Immature natural killer cell (primary cell): ENCODE measurements at places on chromosomes 4 and X. TPM values are rescaled to one million over a fixed set of nuclear protein-coding genes. Genes with fewer than 3 reads are reported as not detected.

AMTN gene
- polyA plus RNA-seq, result not detected

MAGEC2 gene
- polyA plus RNA-seq, result not detected

FOXP3 gene
- polyA plus RNA-seq, result 0.13 TPM

MAGEA12 gene
- polyA plus RNA-seq, result not detected

RADX gene
- 1.0 TPM for polyA plus RNA-seq

RBM10 gene
- 15.1 TPM for polyA plus RNA-seq

NIPAL1 gene
- polyA plus RNA-seq, result not detected

DNA sequence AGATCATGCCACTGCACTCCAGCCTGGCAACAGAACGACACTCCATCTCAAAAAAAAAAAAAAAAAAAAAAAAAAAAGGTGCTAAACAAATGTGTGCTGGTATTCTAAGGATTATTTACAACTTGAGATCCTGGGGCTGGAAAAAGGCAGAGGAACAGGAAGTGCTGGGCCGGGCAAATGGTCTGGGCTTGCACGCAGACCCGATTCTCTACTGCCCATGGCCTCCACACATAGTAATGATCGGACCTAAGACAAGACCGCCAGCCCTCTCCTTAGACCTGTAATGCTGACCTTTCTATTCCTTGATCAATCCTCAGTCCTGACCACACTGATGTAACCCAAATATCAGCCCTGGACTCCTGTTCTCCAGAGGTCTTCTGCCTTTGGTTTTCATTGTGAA lies 67.8 kb downstream of the EFNB1 start:
- DNase-seq, result no peak

GRCh38 chr4:87409420-87409939 lies 12.9 kb upstream of the NUDT9 start:
- no peak for DNase-seq

DNA sequence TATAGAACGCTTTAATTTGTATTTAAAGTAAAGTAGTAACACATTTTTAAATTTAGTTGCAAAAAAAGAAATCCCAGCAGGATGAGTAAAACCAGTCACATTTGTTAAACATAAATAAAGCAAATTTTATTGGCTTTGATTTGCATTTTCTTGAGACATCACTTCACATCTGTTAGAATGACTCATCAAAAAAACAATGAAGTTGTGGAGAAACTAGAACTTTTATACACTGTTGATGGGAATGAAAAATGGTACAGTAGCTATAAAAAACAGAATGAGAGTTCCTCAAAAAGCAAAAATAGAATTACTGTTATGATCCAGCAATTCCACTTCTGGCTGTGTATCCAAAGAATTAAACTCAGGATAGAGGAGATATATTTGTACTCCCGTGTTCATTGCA lies 454.0 kb upstream of the KLHL4 start:
- no peak for DNase-seq

DNA sequence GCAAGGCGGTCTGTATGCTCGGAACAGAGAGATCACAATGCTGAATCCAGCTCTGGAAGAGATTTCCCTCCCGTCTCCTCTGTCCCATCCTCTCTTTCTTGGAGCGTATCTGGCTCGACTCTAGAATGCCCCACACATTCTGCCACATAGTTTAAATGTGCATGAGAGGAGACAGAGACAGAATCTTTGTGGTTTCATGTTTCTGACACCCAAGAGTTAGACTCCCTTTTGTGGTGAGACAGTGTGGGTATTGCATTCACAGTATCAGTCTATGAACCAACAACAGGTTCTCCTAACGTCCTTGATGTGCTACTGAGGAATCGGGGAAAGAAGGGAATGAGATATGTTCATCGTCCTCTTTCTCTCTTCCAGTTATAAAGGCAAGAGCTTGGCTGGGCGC lies 25.3 kb downstream of the FAM47E start:
- DNase-seq, result peak; percentile 52

DNA sequence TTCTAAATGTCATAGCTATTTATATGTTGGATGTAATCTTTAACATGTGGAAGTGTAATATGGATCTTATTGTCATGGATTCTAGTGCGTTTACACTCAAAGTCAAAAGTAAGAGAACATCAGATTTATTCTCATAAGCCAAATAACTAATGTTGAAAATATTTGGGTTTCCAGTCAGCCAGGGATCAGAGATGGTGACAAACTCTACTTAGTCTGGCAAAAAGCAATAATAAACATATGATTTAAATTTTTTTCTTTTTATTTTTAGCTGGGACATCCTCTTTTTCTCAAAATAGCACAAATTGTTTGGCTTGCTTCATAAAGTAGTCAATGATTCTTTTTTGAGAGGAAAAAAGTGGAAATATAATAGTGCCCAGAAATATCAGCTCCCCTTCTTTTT lies 392.3 kb downstream of the ARHGAP24 start:
- DNase-seq, result no peak

DNA sequence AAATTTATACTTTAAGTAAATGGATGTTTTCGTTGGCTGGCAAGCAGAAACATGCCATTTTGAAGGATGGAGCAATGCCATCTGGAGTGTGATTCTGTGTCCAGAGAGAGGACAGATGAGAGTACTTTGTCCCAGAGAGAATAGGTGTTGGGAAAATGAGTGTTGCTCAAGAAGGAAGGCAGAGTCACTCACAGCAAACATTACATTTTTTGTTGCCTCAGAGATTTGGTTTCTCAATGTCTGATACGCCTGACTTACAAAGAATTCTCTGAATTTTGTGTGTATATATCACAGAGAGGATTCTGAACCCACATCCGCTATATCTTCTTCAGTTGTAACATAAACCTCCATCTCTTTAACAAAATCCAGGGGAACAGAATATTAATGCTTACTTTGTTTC lies 102.8 kb upstream of the PCDH18 start:
- no peak for DNase-seq

DNA sequence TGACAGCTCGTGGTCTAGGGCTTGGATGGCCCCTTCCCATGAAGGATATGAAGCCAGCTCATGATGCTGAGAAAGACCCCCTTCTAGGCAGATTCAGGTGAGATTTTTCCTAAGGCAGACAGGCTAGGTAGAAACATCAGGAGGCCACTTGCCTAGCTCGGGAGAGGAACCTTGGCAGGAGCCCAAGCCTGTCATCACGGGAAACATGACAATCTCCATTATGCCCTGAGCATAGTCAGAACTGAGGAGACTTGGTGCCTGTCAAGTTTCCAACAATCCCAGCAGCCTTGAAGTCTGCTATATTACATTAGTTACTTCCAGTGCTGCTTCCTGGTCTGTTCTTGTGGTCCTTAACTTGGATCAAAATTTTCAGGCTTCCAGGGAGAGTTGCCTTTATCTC lies 18.7 kb upstream of the WDR1 start:
- DNase-seq, result no peak

- DNase-seq, result no peak
Measured at GRCh38 chrX:19388741-19389140, 45.0 kb downstream of the PDHA1 start.

DNA sequence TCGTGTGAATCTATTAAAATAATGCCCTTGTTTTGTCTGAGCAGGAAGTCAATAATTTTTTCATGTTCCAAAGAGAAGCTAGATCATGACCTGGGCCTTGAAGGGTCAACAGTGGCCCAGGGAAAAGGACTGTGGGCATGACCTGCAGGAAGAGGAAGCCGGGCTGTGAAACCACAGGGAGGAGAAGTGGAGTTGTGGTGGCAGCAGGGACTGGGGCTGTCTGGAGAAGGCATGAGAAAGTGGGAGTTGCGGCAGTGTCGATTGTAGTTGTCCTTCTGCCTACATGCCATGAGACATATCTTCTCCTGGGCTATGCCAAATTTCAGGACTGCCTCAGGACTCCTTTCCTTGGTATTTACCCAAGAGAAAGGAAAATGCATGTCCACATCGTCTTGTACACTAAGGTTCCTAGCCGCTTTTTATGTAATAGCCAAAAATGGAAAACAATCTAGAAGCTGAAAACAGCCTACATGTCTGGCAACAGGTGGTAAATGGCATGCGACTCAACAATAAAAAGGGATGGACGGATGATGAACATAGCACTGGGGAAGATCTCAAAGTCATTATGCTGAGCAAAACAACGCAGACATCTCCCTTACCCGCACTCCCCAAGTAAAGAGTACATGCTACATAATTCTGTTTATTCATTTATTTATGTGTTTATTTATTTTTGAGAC lies 13.6 kb upstream of the PTTG2 start:
- no peak for DNase-seq

DNA sequence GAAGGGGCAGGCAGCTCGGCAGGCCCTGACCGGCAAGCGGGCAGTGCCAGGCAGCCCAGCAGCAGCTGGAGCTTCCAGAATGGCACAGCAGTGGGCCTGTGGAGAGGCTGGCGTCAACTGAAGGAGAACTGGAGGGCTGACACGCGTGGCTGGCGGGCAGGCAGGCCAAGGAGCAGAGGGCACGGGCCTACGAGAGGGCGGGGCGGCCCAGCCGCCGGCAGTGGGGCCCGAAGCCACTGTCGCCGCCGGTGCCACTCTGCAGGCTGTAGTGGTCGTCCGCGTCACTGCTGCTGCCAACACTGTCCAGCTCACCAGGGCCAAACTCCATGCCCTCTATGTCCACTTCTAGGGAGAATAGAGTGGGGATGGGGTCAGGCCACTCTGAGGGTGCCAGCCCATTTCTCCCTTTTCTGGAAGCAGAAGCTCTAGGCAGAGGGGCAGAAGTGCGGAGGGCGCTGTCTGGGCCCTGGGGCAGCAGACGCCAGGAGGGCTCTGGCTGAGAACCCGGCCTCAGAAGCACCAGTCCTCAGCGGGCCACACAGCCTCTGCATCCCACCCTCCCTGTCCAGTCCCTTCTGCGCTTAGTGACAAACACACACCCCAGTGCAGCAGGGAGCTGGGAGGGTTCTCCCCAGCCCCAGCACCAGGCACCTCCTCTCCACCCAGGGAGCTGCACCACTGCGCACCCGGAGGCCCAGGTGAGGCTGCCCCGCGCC lies 8.6 kb upstream of the HAUS3 start:
- no peak for DNase-seq

GRCh38 chr4:46894826-46895225 lies 14.2 kb downstream of the COX7B2 start:
- DNase-seq, result no peak

DNA sequence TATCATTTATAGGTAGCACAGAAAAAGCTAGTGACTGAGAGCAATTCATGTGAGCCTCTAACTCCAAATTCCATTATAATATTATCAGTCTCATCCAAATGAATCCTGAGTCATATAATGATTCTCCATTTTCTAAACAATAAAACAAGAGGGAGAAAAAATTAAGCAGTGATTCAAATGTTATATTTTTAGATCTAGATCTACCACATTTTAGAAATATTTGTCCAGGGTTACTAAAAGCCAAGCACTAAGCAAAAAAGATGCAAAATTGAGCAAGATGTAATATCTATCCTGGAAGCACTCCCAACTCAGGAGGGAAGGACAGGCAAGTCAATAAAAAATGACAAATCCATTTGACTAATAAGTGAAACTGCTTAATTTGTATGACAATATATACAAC lies 172.8 kb downstream of the FBXW7 start:
- no peak for DNase-seq

- no peak for DNase-seq
Measured at GRCh38 chr4:179486570-179487335, 2044.5 kb upstream of the AGA start.

GRCh38 chr4:137644201-137644600 lies 111.9 kb upstream of the PCDH18 start:
- no peak for DNase-seq

- no peak for DNase-seq
Measured at GRCh38 chrX:51334276-51334675, 1.7 kb downstream of the NUDT10 start.

DNA sequence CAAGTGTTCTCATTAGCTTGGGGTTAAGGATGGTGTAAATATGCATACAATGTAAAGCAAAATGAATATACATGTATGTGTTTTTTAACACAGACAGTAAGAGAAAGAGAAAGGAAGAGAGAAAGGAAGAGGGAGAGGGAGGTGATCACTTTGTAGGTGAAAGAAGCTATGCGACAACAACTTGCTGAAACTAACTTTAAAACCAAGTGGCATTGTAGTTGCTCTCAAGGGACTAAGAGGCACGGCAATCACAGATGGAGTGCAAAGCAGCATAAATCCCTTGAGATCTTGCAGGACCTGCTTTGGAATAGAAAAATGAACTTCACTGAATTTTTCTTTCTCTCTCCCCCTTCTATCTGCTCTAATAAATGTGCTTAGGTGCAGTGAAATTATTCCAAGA lies 1665.0 kb upstream of the TENM3 start:
- DNase-seq, result no peak

DNA sequence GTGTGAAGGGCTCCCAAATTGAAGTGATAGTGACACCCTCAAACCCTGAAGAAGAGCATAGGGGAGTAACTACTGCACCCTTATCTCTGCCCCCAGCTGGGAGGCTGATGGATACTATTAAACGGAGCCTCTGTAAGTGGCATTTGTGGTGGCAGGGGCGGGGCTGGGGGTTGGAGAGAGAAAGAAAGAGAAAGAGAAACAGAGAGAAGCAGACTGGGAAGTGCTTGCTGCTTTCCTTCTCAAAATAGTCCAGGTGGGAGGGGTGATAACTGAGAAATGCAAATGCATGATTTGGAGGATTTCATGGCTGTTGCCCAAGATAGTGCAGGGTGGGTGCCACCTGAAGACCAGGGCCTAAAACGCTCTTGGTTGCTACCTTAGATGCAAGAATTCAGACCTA lies 253.5 kb upstream of the GATB start:
- peak; percentile 26 for DNase-seq
